ENCODE measurements at places on chromosomes 2 and 18.
A peak's percentile ranks its signal among the peaks of the same experiment; 100 is the strongest.

DNA sequence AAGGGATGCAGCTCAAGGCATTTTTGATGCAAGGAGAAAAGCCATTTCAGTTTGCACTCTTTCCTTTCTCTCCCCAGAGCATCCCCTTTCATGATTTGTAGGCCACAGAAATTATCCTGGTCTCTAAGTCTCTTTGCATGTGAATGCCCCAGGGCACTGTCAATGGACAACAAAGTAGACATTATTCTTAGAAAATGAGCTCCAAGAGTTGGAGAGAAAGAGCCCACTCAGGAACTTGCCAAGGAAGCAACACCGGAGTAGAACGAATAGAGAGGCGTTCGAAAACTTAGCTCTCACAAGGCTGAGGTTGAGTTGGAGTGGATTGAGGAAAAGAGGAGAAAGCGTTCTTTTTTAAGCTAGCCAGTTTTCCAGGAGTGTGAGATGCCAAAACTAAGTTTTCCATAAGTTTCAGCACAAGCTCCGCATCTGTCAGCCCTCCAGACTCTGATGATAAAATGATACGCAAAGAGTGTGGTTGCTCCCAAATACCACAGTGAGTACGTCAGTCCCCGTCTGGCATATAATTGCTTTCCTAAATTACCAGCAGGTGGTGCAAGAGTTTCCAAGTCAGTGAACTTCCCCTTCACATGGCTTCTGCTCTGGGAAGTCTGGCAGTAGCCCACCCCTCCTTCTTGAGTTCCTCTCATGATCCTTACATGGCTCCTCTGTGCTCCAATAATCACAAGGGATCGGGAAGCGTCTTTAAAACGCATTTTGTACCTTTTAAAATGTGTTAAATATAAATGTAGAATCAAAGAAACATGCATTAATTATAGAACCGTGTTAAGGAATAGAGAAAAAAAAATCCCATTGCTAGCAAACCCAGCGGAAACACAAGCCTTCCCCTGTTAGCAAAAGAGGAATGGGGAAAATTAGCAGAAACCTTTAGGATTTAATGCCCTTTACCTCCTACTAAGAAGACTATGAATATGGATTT is 1060.6 kb upstream of the FANCL start:
- DNase-seq: peak; percentile 92

- no peak for DNase-seq
Measured at GRCh38 chr2:205387350-205388055, 294.8 kb upstream of the NRP2 start.

GRCh38 chr2:174740721-174741120 is 23.6 kb downstream of the CHRNA1 start:
- DNase-seq: no peak

- peak; percentile 97 for DNase-seq
Measured at GRCh38 chr2:38076710-38077430, 919 bp upstream of the CYP1B1 start.

- no peak for DNase-seq
Measured at GRCh38 chr2:54100772-54101171, 14.6 kb upstream of the ACYP2 start.

DNA sequence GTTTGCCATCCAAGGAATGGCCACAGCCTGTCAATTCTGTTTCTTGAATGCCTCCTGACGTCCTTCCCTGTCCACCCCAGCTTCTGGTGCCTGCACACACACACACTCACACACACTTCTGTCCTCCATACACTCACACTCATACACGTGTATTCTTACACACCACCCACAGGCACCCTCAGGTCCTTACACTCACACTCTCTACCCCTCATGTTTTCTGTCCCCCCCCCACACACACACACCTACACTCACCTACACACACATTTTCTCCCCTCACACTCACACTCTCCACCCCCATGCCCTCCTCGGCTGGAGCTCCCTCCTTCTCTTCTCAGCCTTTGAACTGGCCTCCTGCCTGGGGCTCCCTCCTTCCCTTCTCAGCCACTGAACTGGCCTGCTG is 148.0 kb upstream of the SALL3 start:
- no peak for DNase-seq

GRCh38 chr2:20197192-20197591 is 27.7 kb downstream of the SDC1 start:
- no peak for DNase-seq

GRCh38 chr2:218396688-218397462 is 2.8 kb upstream of the CTDSP1 start:
- DNase-seq: peak; percentile 81

DNA sequence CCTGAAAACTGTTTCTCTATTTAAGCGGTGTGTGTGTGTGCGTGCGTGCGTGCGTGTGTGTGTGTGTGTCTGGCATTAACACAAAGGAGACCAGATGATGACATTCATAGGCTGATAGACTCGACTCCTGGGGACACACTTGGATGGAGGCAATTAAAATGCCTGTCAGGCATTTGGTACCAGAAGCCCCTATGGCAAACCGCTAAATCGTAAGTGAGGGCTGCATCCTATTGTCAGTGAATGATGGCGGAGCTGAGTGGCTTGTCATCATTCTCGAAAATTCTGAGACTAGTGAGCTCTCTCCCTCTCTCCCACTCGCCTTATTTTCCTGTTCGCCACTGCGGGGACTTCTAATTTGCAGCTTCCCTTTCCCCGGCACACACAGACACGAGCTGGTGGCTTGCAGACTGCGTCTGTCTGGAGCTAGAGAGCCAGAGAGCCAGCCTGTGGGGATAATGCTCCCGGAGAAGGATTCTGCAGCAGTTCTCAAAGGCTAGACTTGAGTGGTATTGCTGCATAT is 155.4 kb downstream of the MAP2 start:
- DNase-seq: peak; percentile 48

- no peak for DNase-seq
Measured at GRCh38 chr2:28591711-28592335, 96.0 kb downstream of the PLB1 start.

DNA sequence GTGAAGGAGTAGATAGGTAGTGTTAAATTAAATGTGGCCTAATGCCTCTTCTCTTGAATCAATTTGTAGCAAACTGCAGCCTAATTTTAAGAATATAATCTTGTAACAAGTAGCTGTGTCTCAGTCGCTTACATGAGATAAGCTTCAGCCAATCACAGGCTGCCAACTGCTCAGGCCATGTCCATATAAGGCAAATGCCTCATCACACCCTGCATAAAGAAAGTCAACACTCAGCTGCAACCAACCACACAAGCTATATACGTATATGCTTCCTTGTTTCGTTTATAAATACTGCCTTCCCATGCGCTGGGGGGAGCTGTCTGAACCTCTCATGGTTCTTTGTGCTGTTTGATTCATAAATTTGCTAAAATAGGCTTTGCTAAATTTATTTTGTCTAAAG is 476.3 kb downstream of the TRIB2 start:
- peak; percentile 1 for DNase-seq

DNA sequence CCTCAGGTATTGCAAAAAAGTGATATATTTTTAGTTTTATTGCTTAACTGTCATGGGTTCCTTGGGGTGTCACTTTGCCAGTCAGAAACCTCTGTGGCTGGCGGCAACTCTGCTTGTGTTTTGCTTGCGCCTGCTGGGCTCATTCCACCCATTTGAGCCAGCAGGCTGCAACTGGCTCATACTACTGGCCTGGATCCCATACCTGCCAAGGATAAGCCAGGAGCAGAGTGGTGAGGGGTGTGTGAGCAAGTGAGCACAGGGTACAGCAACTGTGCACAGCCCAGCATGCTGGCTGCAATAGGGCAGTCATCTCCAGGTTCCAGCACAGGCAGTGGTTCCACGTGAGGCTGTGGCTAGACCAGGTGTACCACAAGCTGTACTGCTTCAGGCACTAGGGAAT is 687.5 kb downstream of the NYAP2 start:
- no peak for DNase-seq

- DNase-seq: peak; percentile 58
Measured at GRCh38 chr2:167509586-167509985, 621.3 kb downstream of the XIRP2 start.

GRCh38 chr2:23494286-23494685 is 109.3 kb downstream of the KLHL29 start:
- no peak for DNase-seq

- DNase-seq: no peak
Measured at GRCh38 chr2:201837824-201838431, 31.6 kb downstream of the CDK15 start.

DNA sequence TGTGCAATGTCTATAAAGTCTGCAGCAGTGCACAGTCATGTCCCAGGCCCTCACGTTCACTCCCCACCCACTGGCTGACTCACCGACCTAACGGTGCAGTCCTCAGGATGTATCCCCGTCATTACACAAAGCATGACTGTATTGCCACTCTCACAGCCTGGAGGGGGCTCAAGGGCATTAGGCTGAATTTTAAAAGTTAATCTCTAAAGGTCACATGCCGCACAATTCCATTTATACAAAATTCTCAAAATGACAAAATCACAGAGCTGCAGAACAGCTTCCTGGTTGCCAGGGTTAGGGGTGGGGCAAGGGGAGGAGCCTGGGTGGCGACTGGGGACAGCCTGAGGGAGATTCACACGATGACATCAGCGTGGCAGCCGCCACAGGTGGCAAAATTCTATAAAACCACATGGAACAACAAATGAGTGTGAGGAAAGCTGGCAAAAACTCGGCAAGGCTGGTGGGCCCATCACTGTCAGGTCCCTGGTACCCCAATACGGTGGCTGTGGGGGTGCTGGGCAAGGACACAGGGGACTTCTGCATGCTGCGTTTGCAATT is 97.6 kb downstream of the NDUFA10 start:
- DNase-seq: peak; percentile 61

DNA sequence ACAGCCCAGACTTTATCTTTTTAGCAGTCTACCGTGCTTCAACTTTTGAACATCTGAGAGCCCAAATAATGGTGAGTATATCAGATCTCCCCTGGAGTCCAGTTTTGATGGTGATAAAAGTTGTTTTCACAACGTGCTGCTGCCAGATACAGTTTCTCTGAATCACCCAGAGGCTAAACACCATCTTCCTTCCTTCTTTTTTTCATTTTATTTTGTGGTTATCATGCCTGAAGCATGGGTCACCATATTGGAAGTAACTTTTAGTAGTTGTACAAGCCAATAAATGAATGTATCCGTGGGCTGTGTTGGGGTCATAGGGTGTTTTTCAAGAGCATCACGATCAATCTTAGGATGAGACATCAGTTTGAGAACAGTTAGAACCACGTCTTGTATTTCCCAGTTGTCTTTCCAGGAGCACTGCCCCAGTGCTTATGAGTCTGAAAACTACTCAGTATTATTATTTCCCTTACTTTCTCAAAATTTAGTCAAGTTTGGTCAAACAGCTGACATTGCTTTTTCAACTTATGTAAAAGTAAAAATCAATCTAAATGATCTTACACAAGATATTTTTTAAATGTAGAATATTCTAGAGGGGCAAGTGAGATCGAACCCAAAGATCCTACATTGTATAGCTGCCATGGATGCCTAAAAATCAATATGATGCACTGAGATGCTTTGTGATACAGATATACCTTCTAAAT is 311.4 kb downstream of the CTNNA2 start:
- no peak for DNase-seq

DNA sequence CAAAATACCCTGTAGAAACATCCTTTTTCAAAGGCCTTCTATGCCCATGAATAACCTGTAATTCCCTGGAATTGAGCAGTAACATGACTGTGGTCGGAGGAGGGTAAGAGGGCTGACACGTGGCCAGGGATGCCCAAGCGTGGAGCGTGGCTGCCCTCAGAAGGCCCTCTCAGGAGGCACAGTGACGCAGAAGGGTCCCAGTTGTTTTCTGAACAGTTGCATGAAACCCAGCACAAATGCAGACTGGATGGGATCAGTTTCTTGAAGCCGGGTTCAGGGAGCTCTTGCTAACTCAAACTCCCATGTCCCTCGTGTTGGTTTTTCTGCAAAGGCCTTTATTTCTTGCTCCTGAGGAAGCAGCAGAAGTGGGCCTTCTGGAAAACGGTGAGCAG is 237.0 kb downstream of the ALPK2 start:
- no peak for DNase-seq

DNA sequence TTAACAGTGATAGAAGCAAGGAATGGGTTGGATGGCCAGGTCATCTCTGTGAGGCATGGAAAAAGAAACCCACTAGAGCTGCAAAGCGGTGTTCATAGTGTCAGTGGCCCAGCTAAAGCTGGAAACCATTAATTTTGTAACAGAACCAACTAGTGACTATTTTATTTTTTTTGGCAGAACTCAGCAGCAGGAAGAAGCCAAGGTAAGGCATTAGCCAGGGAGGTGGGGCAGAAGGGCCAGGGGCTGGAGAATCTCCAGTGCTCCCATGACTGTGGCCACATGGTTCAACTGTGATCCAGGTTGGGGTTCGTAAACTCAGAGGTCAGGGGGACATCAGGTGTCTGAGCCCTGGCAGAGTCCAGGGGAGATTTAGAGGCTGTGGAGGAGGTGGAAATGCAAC is 25.9 kb upstream of the YES1 start:
- no peak for DNase-seq

DNA sequence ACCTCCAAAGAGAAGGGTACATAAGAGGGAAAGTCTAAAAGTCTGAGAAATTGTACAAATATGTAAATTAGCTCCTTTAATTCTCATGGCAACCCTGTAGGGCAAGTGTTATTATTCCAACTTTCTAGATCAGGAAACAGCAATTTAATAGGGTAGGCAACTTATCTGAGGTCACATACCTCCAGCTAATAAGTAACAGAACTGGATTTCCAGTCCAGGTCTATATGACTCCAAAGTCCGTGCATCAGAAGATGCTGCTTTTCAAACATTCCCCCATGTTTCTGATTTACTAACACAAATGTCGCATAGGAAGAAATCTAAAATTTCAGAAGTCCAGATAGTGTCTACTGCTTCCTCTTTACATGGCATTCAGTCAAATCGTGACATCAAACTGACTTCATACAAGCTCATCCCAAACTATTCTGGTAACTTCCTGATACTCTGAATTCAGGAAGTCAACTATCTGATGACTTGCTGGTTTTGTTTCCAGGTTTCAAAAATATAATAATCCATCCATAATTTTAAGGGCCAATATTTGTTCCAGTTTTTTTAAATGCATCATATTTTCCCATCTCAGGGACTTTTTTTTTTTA is 419.3 kb upstream of the ACVR2A start:
- no peak for DNase-seq

DNA sequence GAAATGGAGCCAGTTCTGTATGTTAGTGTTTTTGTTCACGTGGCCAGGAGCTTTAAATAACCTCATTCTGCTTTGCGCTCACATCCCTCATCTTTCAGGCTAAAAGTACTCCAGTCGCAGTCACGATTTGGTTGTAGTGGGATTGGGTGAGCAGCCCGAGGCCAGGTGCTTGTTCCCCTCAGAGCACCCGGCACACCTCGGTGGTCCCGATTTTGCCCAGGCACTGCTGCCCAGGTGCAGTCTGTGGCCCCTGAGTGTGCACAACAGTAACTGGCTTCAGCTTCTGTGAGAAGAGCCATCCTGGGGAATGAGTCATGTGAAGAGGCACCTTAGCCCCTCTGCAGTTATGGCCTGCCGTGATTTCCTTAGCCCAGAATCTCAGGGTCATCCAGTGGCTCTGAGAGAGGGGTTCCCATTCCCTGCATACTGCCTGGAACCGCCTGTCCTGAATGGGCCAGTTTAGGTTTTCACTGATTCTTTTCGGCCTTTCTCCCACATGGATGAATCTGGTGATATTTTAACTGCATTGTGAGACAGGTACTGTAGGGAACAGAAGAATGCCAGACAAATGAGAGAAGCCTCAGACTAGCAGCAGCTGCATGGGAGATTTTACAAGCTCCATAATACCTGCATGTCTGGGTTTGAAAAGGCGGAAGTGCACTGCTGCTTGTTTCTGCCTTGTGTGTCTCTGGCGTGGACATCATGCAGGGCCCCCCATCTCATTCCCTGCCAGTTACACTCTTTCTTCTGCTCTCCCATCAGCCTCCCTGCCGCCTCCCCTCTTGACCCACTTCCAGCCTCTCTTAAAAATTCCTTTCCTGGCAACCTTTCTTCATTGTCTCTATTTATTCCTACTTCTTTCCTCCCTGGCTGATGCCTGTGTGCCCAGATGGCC is 33.5 kb downstream of the IMPA2 start:
- no peak for DNase-seq

Data from adipocyte (in vitro differentiated cells).